ENCODE measurements at places on chromosomes 16 and 17.

DNA sequence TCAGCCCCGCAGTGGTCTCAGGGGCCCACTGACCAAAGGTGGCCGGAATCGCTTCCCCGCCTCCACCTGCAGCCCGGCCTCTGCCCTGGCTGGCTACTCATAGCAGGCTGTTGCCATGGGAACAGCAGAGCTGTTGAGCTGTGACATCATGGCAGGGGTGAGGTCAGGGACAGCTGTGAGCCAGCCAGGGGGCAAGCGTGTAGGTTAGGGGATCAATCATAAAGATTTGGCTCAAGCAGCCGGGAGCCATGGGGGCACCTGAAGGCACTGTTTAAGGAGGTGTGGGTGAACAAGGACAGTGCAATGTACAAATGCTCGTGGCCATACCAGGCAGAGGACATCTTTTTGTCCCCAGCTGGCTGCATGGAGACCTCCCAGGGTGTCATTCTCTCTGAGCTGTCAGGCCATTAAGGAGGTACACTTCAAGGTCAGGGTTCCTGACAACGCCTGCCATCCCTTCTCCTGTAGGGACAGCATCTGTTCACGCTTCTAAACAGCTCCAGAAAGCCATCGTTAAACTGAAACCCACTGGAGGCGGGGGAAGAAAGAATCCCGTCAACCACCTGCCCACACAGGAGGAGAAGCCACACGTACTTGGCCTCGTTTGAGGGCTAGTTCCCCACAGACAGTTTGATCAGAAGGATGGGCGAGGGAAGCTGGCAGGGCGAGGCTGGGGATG lies at the start of gene CEP295NL:
TSS of gene CEP295NL (minus strand) at position 101 of the 679 bp plus-strand sequence. CDS start 1,373 bp downstream, outside the sequence.
- DNase-seq, result no peak

GRCh38 chr17:80679816-80680215 lies 135.2 kb downstream of the RPTOR start:
- no peak for DNase-seq

DNA sequence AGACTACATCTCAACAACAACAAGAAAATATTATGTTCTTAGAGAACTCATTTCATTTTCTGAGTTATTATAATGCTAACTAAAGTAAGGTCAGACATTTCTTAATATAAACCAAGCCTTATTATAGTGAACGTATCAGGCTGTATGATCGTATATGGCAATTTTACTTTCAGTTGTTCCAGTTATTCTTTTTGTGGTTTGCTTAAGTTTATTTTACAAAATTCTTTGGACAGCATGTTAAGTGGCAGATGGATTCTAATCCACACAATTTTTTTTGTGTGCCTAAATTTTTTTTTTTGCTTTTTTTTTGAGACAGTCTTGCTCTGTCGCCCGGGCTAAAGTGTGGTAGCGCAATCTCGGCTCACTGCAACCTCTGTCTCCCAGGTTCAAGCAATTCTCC lies 59.0 kb downstream of the VMP1 start:
- no peak for DNase-seq

DNA sequence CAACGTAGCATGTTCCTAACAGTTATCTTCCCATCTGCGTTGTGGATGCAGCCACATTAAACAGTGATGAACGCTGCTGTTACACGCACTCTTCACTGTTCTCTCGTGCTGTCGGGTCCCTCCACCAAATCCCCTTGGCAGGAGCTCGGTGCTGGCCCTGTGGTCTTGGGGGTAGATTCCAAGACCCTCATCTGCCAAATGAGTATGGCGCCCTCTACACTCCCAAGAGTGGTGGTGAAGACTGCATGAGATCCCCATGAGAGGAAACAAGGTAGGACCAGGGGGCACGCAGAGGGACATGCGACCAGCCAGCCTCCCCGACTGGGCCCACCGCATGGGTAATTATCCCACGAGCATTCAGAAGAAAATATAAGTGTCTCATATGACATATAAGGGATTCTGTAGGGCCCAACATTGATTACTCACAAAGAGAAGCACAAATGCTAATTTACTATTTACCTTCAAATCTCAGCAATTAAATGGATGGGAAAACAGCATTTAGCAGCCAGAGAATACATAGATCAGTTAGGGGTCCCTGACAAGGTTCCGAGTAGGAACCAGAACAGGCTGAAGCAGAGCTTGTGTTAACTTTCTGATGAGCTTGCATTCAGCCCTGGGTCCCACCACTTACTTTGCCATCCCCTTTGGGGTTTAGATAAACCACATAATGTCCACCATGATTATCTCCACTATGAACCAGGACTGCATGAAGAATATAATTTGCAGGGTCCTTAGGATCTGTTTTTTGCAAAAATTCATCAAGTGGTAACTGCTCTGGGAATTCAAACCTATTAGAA lies 23.8 kb downstream of the LITAFD start:
- no peak for DNase-seq

- no peak for DNase-seq
Measured at GRCh38 chr17:72118335-72119076, 2.3 kb upstream of the SOX9 start.

All from activated CD4-positive, CD25-positive, alpha-beta regulatory T cell treated with anti-CD3 and anti-CD28 coated beads, Interleukin-2, amount 50 U/mL, for 72 hours (primary cell).